ENCODE measurements at places on chromosomes 1 and 21.

DNA sequence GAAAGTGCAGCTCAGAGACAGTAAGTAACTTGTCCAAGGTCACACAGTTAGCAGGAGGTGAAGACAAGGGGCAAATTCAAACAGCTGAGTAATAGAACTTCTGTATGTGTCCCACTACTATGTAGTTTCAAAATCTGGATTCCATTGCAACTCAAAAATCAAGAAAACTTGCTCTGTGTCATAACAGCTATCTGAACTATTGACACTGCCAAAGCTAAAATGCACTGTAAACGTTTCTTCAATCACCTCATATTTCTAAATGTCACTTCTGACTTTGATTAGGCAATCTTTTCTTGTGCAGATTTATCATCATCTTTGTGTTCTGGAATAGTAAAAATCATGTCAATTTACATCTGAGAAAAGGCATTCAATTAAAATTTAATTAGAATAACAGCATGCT, 957.6 kb downstream of the MRPL39 start:
- no peak for DNase-seq

DNA sequence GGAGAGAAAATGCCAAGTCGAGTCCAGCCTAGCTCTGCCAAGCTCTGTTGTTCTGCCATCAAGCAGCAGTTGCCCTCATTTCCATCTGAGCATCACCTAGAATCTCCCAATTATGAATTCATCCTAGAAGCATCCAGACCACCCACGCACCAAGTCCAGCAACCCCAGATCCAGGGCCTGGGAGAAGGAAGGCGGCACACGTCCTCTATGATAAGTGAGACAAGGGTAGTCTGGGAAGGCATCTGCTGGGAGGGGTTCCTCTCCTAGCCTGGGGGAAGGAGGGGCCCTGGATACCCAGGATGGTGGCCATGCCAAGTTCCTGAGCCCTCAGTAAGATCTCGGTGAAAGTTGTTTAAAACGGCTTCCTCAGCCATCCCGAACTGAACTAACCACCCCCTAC, 70.7 kb downstream of the VWA5B1 start:
- no peak for DNase-seq

DNA sequence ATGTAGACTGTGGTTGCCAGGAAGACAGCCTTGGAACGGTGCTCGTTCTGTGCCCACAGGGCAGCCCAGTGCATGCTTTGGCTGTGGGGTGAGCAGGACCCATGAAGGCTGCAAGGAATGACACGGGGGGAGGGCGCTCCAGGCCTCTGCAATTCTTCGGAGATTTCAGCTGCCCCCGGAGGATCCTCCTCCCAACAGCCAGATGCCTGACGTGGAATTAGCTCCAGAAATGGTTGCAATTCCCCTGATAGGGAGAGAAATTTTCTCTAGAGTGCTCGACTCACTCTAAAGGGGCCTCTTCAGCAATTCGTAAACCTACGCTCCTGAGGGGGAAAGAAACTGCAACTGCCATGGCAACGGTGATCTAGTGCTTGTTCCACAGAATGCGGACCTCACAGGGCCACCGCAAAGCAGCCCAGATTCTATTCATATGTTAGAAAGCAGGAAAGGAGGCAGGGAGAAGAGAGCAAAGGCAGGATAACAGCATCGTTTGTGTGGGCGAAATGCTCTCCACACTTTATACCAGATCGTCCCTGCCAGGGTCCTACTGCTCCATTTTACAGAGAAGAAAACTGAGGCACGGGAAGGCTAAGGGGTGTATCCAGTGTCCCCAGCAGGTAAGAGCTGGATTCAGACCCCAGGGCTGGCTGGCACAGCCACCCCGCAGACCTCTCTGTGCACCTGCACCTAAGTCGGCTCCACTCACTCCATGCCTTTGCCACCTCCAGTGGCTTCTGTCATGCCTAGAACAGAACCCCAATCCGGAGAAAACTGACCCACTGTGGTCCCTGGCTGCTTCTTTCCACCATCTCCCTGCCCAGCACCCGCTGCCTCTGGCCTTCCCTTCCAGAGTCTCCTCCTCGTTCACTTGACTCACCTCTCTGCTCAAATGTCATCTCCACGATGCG, 11.9 kb upstream of the PDE9A start:
- DNase-seq, result peak; percentile 57

DNA sequence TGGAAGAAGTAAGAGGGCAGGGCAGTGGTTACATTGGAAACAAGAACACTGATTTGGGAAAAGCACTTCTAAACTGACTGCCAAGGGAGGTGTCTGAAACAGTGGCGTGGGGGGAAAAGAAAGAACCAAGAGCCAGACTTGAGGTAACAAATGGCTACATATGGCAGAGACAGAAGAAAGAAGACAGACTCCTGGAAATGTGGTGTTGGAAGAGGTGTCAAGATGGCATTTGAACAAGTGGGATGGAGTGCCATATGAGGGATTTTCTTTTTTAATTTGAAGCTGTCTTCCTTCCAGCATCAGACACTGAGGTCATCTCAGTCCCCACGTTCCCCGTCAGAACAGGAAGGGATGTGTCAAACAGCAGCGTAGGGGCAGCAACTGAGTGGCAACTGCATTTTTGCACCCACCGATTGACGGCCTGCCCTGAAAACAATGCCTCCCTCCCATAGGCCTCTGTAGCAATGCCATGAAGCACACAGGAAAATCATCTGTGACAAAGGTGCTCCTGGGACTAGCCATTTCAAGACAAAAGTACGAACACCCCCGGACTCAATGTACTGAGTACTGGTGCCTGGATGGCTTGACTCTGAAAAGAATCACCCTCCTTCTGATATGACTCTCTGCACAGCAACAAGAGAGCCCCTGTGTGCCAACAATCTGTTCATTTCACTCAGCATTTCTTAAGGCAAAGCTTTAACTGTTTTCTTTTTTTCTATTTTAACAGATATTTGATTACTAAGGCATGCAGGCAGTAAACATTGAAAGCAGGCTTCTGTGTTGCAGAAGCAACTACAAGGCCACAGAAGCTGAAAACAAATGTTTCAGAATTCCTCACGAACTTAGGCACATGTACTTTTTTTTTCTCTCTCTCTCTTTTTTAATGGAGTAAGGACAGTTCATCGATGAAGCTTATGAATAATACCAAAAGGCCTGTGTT, 37.0 kb downstream of the LPAR3 start:
- no peak for DNase-seq

GRCh38 chr21:46553993-46554392, 50.9 kb downstream of the S100B start:
- no peak for DNase-seq

- DNase-seq, result no peak
Observed at GRCh38 chr21:41779659-41780058, 12.8 kb upstream of the RIPK4 start.

- DNase-seq, result peak; percentile 98
Observed at GRCh38 chr1:203861379-203862184, at the start of gene SNRPE. SNRPE (plus strand) TSS chr1:203861599; CDS start chr1:203861660, 61 bp downstream.

- DNase-seq, result no peak
Observed at GRCh38 chr1:232511172-232511571, 118.8 kb downstream of the SIPA1L2 start.

DNA sequence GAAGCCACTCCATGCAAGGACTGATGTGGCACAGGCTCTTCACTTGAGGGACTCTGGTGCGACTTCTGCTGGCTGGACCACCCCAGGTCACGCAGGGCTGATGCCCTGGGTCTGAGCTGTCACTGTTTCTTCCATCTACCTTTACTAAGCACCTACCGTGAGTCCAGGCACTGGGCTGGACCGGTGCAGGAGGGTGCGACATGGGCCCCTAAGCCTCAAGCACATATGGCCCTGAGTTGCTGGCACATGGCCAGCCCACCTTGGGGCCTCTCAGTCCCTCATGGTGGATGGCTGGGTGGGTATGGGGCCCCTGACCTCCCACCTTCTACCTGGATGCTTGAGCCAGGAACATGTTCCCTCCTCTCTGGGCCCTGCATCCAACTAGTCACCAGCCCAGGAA, 76.0 kb downstream of the DMRTB1 start:
- no peak for DNase-seq

- peak; percentile 86 for DNase-seq
Observed at GRCh38 chr1:116377541-116378529, 4.8 kb downstream of the ATP1A1 start.

- peak; percentile 75 for DNase-seq
Observed at GRCh38 chr21:41817228-41817627, 50.4 kb upstream of the RIPK4 start.

GRCh38 chr1:202806845-202807450, 1.3 kb downstream of the KDM5B start:
- peak; percentile 27 for DNase-seq

GRCh38 chr1:163186862-163187261, 15.9 kb downstream of the RGS5 start:
- DNase-seq, result no peak

- no peak for DNase-seq
Observed at GRCh38 chr1:244304156-244304555, 147.6 kb downstream of the ADSS2 start.

GRCh38 chr1:216458812-216459211, 35.6 kb upstream of the USH2A start:
- DNase-seq, result no peak

GRCh38 chr1:210234329-210234757, 1.7 kb downstream of the SERTAD4 start:
- no peak for DNase-seq

- DNase-seq, result no peak
Observed at GRCh38 chr1:97094247-97094972, 372.8 kb downstream of the PTBP2 start.

DNA sequence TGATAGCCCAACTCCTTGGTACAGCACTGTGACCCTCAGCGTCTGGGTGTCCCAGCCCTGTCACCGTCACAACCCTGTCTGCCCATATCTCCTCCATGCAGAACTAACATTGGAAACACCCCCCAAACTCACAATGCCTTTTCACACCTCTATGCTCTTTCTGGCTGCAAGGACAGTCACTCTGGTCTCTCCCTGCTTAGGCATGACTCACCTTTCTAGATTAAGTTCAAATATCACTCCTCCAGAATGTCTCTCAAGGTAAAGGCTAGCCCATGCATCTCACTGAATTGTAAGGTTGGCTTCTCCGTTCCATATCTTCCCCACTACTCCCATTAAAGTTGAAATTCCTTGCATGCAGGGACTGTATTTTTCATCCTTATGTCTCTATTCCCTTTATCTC, 17.0 kb upstream of the CAPN8 start:
- no peak for DNase-seq

DNA sequence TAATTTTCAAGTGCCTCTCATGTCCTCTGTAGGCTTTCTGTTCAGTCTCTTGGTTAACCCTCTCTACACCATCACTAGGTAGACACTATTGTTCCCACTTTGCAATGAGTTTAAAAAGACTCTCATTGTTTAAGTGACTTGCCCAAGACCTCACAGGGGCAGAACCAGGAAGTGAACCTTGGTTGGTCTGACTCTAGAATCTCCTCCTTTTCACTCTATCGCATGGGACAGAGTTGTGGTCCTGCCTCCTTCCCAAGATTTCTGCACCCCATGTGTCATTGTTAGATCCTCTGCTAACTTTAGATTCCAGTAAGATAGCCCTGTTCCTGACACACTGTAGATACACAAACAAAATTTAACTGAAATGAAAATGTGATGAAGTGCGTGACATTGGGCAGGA, 481.7 kb upstream of the USP24 start:
- DNase-seq, result no peak

- DNase-seq, result no peak
Observed at GRCh38 chr1:119001181-119002027, 13.3 kb upstream of the TBX15 start.

DNA sequence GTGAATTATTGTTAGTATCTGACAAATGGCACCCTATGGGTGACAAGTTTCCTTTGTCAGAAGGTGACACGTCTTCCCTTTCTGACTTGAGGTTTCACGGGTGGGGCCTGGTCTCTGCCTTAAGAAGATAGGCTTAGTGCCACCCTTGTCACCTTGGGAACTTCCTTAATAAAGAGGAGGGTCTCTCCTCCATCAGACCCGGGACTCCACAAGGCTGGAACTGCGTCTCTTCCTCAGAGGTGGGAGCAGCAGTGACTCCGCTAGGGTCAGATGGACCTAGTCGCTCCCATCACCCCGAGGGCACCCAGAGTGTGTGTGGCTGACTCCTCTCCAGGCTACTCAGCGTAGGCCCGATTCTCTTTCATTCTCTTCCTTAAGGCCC, 774 bp upstream of the WDTC1 start:
- no peak for DNase-seq

- DNase-seq, result no peak
Observed at GRCh38 chr1:236851871-236852270, 56.8 kb downstream of the MTR start.

DNA sequence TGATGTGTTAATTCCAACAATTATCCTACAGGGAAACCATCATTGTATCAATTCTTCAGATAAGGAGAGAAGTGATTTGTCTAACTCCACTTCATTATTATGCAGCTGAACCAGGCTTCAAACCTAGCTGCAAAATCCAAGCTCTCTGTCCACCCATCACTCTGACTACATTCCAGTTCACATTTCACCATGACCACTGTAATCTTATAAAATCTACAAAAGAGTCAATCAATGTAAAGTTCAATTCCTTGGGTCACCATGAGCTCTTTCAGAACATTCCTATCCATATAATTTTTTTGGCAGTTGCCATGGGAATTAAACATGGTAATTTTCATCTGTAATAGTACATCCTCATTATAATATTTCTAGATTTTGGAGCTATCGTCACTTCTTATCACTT, 100.9 kb downstream of the PLPPR5 start:
- no peak for DNase-seq

DNA sequence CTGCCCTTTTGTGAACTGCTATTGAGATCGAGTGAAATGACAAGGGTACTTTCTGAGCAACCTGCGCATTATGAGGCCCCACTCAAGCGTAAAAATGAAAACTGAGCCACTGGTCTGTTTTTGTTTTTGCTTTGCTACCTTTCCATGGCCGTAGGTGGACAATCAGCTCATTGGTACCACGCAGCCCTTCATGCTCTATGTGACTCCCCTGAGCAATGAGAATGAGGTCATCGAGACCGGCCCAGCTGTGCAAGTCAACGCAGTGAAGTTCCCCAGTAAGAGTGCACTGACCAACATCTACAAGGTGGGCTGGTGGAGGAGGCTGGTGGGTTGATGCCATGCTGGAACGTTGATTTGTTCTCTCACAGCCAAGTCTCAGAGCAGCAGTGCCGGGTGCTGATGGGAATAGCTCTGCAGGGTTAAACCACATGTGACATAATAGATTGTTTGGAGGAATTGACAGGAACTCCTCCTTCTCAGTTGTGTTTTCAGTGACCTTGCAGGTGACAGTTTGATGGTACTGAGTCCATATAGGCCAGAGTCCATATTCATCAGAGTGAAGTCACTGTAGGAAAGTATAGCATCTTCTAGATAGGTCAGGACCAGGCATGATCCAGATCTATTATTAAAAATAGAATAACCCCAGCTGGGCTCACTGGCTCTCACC, 170.3 kb downstream of the VPS13D start:
- no peak for DNase-seq

DNA sequence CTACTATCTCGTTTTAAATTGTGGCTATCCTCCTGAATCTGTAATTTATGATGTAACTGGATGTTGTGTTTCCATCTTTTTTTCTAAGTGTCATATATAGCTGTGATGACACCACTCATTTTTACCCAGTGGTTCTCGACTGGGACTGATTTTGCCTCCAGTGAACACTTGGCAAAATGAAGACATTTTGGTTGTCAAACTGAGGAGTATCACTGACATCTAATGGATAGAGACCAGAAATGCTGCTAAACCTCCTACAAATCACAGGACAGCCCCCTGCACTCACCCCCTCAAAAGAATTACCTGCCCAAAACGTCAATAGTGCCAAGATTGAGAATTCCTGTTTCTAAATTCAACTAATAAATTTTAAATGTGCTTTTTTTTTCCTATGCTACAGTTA, 1.9 kb downstream of the TRMT13 start:
- DNase-seq, result no peak

GRCh38 chr21:26719750-26720149, 125.5 kb downstream of the ADAMTS1 start:
- DNase-seq, result no peak

- no peak for DNase-seq
Observed at GRCh38 chr21:14975136-14975919, 89.5 kb downstream of the NRIP1 start.
